ENCODE measurements at places on chromosomes 4 and X. TPM values are rescaled to one million over a fixed set of nuclear protein-coding genes. Genes with fewer than 3 reads are reported as not detected.

RNF175 gene
- not detected for polyA plus RNA-seq

- no peak for DNase-seq
Observed at GRCh38 chrX:15739886-15740285, 1.8 kb downstream of the CA5B start.

- DNase-seq = no peak
Observed at GRCh38 chr4:184810720-184811119, 15.0 kb downstream of the ACSL1 start.

GRCh38 chr4:8665406-8666360 lies 73.1 kb downstream of the CPZ start:
- DNase-seq = no peak

MMRN1 gene
- 2.5 TPM for polyA plus RNA-seq

GRCh38 chrX:107565931-107566603 lies 62.2 kb upstream of the PRPS1 start:
- DNase-seq = no peak

SLC30A9 gene
- 29.9 TPM for polyA plus RNA-seq

TCP11X1 gene
- polyA plus RNA-seq = not detected

MTHFD2L gene
- polyA plus RNA-seq = 5.7 TPM

GRCh38 chr4:121139533-121140222 lies 24.4 kb downstream of the TNIP3 start:
- no peak for DNase-seq

Data from immature natural killer cell (primary cell).